ENCODE measurements at places on chromosomes 3 and 15. TPM values are rescaled to one million over a fixed set of nuclear protein-coding genes. Genes with fewer than 3 reads are reported as not detected.

The CCR1 gene
- total RNA-seq, result 88.6 TPM

- no peak for DNase-seq
Measured at GRCh38 chr15:69272891-69273290, 25.8 kb upstream of the PAQR5 start.

- no peak for DNase-seq
Measured at GRCh38 chr3:170598091-170598502, 12.2 kb upstream of the SLC7A14 start.

The C3orf85 gene
- total RNA-seq, result not detected

The DUSP7 gene
- total RNA-seq, result 22.2 TPM

- DNase-seq, result no peak
Measured at GRCh38 chr15:66211670-66212562, 41.6 kb downstream of the MEGF11 start.

GRCh38 chr15:36901012-36901411 lies 199.3 kb downstream of the MEIS2 start:
- no peak for DNase-seq

The GOLGA6L7 gene
- not detected for total RNA-seq

GRCh38 chr3:123453675-123454074 lies 4.8 kb upstream of the ADCY5 start:
- no peak for DNase-seq

DNA sequence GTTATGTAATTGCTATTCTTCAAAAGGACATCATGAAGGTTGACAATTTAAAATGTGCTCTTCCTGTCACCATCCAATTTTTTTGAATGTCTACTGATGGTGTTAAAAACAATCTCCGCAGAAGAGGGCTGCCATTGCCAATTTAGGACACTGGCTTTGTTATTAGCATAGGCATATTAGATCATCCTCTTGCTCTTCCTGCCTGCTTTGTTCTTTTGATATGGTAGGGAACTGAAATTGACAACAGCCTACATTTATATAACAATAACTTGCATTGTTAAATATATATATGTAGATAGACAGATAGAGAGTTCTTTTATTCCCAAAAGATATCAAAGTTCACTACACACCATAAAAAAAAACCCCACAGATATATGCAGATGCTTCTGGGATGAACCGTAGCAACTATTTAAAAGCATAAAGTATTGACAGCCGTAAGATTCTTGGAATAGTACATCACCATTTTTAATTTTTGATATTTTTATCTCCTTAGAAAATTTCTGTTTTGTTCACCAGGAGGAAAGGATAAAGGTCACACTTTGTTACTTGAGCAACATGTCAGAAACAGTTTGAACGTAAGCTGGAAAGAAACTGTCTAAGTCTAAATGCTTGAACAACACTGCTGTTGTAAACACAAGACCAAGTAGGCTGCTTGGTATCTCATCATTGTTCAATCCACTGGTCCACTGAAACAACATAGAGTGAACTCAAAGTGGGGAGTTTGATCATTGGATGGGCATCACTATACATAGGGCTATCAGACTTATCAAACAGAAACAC lies 66.5 kb downstream of the MDFIC2 start:
- no peak for DNase-seq

- DNase-seq, result no peak
Measured at GRCh38 chr15:56871185-56871584, 47.3 kb upstream of the TCF12 start.

GRCh38 chr15:66249605-66250174 lies 3.9 kb downstream of the MEGF11 start:
- no peak for DNase-seq

- DNase-seq, result no peak
Measured at GRCh38 chr3:137471130-137471529, 293.0 kb upstream of the SOX14 start.

DNA sequence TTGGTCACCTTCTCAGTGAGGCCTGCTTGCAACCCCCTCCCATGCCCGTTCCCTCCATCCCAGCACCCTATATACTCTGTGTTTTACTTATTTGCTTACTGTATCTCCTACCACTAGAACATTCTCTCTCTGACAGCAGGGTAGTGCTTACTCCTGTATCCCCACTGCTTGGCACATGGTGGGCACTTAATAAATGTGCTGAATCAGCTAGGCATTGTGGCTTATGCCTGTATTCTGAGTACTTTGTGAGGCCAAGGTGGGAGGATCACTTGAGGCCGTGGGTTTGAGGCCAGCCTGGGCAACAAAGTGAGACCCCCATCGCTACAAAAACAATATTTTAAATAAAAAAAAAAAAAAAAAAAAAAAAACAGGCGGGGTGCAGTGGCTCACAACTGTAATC lies 7.6 kb upstream of the SHISA5 start:
- DNase-seq, result no peak

DNA sequence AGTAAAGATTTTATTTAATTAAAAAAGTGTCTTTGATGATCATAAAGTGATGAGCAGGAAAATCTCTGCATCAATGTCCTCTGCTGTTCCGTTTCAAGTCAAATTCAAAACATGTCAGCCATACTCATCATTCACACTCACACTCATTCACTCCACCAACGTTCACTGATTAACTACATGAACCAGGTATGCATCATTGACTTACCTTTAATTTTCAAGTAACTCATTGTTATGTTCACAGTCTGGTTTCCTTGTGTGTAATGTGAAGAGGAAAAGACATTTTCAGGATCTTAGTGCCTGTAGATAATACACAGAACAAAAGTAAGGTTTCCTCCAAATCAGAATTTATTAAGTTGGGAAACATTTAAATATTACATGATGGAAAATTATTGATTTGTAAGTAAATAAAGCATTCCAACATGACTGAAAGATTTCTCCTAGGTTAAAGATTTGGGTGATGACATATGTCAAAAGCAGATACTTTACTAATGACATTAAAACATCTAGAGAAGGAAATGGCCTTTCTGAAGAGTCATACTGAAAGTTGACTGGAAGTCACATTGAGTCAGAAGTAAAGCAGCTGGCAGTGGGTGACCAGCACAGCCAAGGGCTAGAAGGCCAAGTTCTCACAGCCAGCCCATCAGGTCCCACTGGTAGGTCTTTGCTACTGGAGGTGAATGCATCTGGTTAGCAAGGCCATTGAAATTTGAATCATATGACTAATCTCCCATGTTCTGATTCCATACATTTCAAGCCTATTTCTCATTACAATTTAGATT lies 251.9 kb downstream of the CDIN1 start:
- DNase-seq, result no peak

DNA sequence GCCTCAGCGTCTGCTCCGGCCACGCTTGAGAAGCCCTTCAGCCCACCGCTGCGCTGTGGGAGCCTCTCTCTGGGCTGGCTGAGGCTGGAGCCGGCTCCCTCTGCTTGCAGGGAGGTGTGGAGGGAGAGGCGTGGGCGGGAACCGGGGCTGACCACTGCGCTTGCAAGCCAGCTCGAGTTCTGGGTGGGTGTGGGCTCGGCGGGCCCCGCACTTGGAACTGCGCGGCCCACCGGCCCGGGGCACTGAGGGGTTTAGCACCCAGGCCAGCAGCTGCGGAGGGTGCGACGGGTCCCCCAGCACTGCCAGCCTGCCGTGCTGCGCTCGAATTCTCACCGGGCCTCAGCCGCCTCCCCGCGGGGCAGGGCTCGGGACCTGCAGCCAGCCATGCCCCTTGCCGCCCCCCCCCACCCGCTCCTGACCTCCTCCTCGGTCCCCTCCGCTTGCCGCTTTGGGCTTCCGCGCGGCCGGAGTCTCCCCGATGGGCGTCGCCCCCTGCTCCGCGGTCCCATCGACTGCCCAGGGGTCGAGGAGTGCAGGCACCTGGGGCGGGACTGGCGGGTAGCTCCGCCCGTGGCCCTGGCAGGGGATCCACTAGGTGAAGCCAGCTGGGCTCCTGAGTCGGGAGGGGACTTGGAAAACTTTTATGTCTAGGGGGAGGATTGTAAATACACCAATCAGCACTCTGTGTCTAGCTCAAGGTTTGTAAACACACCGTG lies 106.7 kb downstream of the RAP2B start:
- no peak for DNase-seq

DNA sequence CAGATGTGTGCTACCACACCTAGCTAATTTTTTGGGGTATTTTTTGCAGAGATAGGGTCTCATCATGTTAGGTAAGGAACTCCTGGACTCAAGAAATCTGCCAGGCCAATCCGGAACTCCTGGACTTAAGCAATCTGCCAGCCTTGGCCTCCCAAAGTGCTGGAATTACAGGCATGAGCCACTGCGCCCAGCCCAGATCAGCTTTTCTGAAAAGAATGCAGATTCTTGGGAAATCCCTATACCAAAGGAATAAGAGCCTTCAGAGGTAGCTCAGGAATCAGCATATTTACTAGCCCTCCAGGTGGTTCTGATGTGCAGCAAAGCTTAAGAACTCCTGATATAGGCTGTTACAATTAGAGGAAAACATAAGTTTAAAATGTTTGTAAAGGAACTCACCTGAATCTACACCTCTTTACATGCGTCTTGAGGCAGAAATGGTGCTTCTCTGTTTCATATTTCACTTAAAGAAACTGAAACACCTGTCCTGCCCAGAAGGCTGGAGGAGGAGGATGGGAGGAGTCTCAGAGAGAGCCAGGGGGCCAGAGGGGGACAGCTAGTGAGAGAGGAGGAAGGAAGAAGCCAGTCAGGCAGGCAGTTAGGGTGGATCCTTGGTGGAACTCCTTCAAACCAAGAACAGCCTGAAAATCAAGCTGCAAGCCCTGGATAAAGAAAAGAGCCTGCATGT lies at the start of gene XCR1:
XCR1 (minus strand) TSS at position 463 of the 685 bp plus-strand sequence. CDS start 5,536 bp downstream, outside the sequence.
- no peak for DNase-seq

The CCR9 gene
- 0.24 TPM for total RNA-seq

The SI gene
- total RNA-seq, result not detected

The BCL2A1 gene
- total RNA-seq, result 20.4 TPM

DNA sequence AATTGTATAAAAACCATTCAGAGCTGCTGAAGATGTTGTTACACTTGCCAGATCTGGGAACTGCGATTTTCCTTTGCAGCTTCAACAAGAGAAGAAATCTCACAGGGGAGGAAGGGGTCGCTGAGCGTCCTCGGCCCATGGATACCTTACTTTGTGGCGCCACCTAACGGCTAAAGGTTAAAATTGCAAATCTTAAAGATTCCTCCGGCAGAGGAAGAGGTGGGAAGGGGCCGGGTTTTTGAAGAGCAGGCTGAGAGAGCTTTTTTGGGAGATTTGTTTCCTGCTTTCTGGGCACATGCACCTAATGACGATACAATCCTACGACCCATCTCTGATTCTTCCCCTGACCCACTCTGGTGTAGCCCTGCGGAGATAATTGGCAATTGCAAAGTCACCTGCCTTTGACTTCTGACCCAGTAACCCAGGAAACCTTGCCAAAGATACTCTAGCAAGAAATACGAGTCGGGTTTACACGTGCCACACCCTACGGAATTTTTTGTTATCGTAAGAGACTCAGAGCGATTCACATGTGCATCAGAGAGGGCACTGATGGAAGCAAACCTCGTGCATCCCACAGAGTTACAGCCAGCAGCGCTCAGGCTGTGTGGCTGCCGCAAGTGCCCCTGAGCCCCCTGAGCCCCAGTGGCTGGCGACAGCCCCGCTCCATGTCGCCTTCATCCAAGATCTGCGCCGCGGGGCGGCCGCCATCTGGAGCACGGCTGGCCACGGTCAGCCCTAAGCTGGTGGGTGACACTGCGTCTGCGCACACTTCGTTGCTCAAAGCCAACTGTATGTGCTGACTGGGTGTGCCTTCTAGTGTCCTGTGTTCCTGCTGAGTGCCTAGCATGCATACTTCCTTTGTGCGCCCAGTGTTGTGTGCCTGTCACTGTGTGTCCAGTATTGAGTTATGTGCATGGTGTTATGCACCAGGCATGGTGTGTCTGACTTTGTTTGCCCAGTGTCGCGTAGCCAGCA lies 55.2 kb upstream of the CHRNA7 start:
- DNase-seq, result no peak

The NR1I2 gene
- not detected for total RNA-seq

The SLC9A9 gene
- total RNA-seq, result 15.5 TPM

DNA sequence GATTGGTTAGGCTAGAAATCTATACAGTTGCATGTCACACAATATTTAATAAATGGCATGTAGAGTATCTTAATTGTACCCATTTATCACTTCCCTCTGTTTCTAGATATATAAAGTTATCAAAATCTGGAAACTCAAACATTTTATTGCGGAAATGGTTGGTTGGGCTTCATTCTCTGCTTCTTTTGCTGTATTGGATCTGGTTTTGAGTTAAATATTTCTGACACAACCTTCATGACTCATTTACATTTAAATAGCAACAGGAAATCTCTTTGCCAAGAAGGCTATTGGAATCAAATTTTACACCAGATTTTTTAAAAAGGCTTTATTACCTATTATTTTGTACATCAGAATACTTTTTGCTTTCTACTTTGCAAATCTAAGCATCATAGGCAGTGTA lies 153.8 kb downstream of the EBLN2 start:
- DNase-seq, result no peak

The CLDN18 gene
- not detected for total RNA-seq

The MST1 gene
- total RNA-seq, result 3.5 TPM

- DNase-seq, result no peak
Measured at GRCh38 chr15:82044373-82045178, 1.2 kb downstream of the MEX3B start.

GRCh38 chr15:42704492-42704926 lies 32.4 kb downstream of the CDAN1 start:
- DNase-seq, result peak; percentile 37

DNA sequence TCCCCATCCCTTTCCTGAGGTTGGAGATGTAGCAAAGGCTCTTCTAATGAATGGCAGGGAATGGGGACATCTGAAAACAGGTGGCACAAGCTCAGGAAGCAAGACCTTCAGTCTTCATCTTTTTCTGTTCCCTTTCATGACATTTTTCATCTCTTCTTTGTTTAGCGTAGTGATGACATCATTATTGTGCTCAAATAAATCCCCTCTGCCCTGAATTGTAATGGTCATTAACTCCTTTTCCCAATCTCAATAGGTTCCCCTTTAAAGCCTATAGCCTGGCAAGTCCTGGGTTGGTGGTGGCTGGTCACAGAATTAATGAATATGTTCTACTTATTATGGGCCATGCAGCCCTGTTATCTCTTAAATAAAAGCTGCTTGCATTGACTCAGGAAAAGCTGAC lies 21.4 kb downstream of the TF start:
- DNase-seq, result no peak

- no peak for DNase-seq
Measured at GRCh38 chr3:17738921-17739320, 3.5 kb downstream of the TBC1D5 start.

DNA sequence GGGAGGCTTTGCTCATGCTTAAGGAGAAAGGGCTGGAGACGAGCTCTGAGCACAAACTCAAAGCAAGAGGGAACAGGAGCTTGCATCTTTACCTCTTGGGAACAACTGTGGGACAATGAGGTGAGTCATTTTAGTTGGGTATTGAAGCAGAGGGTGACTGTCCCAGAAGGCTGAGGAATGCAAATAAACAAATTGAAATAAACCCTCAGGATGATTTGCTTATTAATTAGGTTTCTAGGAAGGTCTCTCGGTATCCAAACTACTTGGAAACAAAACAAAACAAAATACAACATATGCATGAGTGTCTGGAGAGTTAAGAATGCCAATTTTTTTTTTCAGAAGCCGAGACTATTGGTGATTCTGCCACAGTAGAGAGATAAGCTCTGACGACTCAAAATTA lies 38.4 kb upstream of the CACNA2D3 start:
- no peak for DNase-seq
